RPMI7951 (cell line): ENCODE measurements at places on chromosomes 12 and 14.

DNA sequence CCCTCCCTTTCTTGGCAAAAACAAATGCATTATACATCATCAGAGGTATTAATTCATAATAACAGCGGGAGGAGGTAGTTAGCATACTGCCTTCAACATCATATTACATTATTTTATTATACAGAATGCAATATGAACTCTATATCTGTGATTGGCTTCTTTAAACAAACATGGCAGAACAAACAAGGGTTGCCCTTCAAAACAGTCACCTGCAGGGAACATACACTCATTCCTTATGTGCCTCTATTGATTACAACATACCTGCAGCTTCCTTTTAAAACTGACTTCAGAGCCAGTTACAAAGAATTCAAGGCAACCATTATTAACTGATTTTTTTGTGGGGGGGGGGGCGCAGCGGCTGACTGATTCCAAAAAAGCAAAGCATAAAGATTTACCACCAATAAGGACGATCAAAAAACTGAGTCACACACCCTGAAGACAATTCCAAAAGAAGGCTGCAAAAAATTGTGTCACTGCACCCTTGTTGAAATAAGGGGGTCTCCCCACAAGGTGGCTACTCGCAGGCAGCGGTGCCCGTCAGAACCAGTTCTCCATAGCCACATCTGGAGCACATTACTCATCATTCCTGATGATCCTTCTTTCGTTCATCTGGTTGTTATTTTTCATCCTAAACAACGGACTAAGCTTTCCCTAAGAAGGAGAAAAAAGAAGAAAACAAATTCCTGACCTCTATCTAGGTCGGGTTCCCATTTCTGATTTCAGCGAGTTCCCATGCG is 51.8 kb downstream of the SMUG1 start:
- DNase-seq, result no peak

- DNase-seq, result peak; percentile 95
Measured at GRCh38 chr12:3698218-3698974, 54.5 kb downstream of the CRACR2A start.

- DNase-seq, result no peak
Measured at GRCh38 chr12:82608706-82609105, 78.0 kb upstream of the TMTC2 start.

GRCh38 chr12:105968025-105968424 is 170.7 kb downstream of the NUAK1 start:
- no peak for DNase-seq

GRCh38 chr14:26729851-26730250 is 132.0 kb upstream of the NOVA1 start:
- DNase-seq, result no peak

GRCh38 chr12:127334365-127334764 is 932.6 kb upstream of the TMEM132C start:
- DNase-seq, result no peak

DNA sequence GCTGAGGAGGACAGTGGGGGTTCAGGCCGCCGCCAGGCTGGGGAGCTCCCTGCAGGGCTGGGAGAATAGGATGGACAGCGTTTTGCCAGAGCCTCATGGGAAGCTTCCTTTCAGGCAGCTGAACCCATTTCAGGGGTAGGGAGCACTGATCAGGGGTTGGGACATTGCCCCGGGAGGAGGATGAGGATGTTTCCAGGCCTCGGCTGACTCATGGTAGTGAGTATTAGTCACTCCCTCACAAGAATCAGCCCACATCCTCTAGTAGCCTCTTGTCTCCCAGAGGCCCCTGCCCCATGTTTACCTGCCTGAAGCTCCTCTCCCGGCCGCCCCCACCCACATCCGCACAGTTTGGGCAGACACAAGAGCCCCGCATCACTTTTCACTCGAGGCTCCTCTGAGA is 89.8 kb downstream of the ZFP36L1 start:
- DNase-seq, result peak; percentile 80

GRCh38 chr12:64618953-64619590 is 8.8 kb downstream of the RASSF3 start:
- DNase-seq, result peak; percentile 45

DNA sequence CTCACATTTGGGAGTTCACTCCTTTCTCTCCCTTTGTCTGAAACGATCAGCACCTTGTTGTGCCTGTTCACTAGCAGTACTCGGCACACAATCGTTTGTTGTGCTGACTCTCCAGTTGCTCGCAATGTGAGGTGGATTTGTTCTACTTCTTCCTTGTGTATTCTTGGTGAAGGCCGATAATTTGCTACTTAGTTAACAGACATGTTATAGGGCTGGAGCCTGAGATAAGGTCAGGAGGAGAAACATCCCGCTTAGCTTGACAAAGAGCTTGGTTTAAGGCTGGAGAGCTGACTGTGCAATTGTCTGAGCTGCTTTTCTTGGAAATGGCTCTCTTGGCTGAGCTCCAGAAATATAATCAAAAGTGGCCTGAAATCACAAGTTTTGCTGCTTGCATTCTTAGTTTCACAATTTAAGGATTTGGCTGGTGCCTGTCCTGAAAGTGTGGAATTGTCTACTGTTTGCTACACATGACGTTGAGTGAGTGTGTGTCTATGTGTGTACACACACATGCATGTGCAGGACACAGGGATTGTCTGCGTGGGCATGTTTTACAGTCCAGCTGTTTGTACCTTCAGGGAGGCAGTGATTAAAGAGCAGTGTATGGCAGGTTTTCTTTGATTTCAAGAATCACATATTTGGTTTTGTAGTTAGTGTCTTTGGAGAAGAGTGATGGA is 77.7 kb downstream of the ARF6 start:
- DNase-seq, result peak; percentile 42

DNA sequence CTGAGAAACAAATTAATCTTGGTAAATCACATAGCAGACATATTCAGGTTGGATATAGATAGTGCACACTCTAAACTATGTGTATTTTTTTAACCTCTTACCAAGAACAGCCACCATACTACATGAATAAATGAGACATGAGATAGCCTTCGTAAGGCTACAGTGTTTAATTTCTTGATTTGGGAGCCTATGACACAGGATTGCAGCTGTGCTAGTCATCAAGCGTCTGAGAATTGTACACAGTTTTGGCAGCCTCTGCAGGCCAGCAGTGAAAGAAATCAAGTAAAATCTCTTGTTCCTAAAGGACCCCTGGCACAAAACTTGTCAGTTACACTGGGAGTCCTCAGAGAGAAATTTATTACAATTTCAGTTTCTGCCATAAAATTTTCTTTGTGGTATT is 236.1 kb downstream of the C12orf50 start:
- no peak for DNase-seq

DNA sequence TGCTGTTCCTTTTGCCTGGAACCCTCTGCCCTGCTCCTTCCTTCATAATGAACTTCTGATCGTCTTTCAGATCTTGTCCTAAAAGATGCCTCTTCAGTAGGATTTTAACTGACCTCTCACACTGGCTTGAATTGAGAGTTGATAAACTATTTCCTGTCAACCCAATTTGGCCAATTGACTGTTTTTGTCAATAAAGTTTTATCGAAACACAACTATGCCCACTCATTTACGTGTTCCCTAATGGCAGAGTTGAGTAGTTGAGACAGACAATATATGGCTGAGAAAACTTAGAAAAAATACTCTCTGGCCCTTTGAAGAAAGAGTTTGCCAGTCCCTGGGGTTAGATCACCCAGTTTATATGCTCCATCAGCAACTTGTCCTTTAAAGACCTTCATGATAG is 171.7 kb upstream of the TBX3 start:
- no peak for DNase-seq

DNA sequence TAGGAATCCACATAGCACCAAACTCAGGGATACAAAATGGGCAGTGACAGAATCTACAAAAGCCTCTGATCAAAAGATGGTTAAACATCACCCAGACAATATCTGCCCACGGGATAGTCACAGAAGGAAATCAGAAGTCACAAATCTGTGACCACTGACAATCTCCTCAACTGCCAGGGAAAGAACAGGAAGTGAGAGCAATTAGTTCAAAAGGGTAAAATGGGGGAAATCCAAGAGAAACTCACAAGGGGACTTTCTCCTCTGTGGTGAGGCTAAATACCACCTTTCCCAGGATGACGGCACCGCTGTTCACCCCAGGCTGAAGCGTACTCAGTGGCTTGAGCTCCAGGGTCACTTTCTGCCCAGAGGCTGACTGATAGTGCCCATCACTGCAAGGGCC is 10.7 kb downstream of the TTC5 start:
- no peak for DNase-seq

GRCh38 chr12:3602488-3602887 is 111.5 kb downstream of the PRMT8 start:
- no peak for DNase-seq

DNA sequence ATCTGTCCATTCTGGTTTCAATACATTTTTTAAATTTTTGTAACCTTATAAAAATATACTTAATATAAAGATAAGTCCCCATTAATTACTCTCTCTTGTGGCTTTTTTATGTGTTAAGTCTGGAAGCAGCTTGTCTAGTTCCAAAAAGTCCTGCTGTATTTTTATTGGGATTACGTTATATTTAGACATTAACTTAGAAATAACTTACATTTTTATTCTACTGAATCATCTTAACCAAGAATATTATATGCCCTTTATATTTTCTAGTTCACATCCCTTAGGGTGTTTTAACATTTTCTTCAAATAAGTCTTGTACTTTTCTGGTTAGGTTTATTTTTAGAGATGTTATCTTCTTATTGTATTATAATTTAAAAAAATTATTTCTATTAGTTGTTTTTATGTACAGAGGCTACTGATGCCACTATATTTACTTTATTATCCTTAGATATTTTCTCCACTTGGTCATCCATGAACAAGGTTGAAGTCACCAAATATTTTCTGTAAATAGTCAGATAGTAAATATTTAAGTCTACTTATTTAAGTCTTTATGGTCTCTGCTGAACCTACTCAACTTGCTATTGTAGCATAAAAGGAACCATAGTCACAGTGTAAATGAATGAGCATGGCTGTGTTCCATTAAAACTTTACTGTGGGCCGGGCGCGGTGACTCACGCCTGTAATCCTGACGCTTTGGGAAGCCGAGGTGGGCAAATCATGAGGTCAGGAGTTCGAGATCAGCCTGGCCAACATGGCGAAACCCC is 132.4 kb upstream of the NEDD1 start:
- DNase-seq, result peak; percentile 2

GRCh38 chr12:28936221-28936620 is 212.9 kb upstream of the FAR2 start:
- no peak for DNase-seq

- DNase-seq, result no peak
Measured at GRCh38 chr12:108905725-108906124, 25.8 kb downstream of the DAO start.

GRCh38 chr14:75453817-75454434 is 26.1 kb downstream of the JDP2 start:
- no peak for DNase-seq

- no peak for DNase-seq
Measured at GRCh38 chr12:31298922-31299321, 27.0 kb downstream of the SINHCAF start.

DNA sequence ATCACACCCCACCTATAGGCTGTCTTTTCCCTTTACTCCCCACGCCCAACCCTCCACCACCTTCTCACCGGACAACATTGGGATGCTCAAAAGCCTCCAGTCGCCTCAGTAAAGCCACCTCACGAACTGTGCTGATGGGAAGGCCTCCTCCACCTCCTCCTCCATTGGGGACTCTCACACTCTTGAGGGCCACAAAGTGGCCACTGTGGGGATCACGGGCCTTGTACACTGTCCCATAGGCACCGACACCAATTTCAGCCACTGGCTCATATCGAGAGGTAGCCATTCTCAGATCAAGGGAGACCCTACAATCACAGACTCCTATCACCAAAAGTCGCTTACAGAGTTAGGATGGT is 700 bp downstream of the CDK4 start:
- DNase-seq, result no peak

- no peak for DNase-seq
Measured at GRCh38 chr14:79412822-79413221, 798.5 kb downstream of the DIO2 start.

DNA sequence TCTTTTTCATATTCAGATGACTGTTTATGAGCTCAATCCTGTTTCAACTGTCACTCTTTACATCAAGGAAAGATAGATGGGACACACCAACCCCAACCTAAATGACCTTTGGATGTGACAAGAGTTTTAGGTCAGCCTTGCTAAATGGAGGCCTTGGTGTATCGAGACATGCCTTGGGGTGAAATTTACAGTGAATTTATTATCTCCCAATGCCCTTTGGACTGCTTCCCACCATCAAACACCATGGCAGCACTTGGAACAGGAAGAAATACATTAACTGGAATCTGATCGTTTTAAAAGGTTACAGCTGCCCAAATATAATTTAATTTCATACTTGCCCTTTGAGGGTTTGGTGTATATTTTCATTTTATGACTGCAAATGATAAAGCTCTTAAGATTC is 327.6 kb downstream of the SOX5 start:
- DNase-seq, result no peak

DNA sequence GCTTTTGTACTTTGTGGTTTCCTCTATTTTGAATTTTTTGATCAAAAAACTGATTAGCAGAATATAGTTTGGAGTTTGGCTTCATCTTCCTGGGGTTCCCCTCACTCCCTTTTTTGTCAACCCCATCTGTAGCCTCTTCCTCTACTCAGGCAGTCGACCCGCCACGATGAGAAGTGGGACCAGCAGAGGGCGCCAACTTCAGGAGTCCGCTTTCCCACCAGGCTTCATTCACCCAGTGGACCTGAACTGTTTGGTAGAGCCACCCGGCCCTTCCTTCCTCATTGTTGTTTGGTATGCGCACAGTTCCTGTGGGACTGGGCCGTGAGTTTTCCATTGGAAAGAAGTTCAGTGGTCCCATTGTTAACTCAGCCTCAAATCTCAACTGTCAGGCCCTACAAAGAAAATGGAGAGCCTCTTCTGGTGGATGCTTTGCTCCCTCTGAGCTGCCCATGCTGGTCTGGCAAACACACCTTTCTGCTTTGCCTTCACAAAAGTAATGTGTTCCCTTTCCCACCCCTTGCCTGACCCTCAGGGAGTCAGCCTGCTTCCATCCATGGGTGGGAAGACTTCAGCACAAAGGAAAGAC is 21.7 kb downstream of the TMBIM6 start:
- peak; percentile 28 for DNase-seq

GRCh38 chr12:65875640-65876071 is 51.4 kb downstream of the HMGA2 start:
- DNase-seq, result peak; percentile 33

DNA sequence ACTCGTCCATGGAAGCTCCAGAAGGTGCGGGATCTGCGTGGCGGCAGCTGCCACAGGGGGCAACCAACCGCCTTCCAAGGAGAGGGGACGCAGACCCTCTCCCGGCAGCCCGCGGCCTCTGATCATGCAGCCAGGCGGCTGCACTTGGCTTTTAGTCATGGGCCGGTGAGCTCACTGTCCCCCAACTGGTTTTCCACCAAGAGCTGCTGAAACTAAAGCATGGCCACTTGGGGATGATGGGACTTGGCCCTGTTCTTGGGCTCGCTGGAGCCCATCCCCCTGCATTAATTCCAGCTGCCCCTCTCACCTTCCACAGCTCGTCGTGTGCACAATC is 39.1 kb downstream of the CCDC85C start:
- DNase-seq, result no peak
